ENCODE measurements at places on chromosomes 11 and 22.
A peak's percentile ranks its signal among the peaks of the same experiment; 100 is the strongest.

DNA sequence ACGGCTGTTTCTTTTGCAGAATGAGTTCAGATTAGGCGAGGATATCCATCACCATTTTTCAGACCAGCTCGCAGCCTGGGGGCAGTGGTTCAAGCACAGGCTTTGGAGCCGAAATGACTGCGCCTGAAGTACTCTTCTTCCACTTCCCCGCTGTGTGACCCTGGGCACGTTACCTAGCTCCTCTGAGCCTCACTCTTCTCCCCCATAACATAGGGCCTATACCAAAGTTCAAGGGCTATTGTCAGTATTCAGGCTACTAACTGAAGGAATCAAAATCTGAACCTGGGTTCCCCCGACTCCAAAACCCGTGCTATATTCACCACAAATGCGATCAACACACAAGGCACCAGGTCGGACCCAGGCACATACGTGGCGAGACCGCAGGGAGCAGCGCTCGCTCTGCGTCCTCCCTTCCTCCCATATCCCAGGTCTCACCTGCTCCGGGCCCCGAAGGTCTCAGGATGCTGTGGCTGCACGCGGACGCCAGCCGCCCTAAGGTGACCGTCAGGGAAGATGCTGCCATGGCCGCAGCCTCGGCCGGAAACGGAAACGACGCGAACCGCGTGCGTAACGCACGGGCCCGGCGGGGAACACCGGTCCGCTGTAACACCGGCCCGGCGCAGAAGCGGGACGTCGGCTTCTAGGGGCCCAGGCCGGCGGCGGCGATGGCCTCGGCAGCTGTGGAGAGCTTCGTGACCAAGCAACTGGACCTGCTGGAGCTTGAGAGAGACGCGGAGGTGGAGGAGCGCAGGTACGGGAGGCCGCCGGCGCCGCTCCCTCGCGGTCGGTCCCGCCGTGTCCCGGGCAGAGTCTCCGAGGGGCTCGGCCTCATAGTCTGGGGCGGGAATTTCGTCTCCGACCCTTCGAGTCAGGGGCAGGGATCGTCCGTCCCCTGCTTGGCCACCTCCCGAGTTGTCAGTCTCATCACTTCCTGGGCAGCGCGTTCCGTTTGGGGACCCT lies at the start of the genes IGHMBP2 and MRPL21:
Gene IGHMBP2 (plus strand): TSS at position 604 of the 960 bp plus-strand sequence. CDS start 62 bp downstream, at position 666.
Gene MRPL21 (minus strand): TSS at position 545 of the 960 bp plus-strand sequence. CDS start 22 bp downstream, at position 523.
- DNase-seq, result peak; percentile 96

- DNase-seq, result no peak
These were observed 22.6 kb upstream of the ADSL start for GRCh38 chr22:40323681-40324171.

GRCh38 chr11:47924184-47924691 lies 56.1 kb upstream of the PTPRJ start:
- peak; percentile 85 for DNase-seq

DNA sequence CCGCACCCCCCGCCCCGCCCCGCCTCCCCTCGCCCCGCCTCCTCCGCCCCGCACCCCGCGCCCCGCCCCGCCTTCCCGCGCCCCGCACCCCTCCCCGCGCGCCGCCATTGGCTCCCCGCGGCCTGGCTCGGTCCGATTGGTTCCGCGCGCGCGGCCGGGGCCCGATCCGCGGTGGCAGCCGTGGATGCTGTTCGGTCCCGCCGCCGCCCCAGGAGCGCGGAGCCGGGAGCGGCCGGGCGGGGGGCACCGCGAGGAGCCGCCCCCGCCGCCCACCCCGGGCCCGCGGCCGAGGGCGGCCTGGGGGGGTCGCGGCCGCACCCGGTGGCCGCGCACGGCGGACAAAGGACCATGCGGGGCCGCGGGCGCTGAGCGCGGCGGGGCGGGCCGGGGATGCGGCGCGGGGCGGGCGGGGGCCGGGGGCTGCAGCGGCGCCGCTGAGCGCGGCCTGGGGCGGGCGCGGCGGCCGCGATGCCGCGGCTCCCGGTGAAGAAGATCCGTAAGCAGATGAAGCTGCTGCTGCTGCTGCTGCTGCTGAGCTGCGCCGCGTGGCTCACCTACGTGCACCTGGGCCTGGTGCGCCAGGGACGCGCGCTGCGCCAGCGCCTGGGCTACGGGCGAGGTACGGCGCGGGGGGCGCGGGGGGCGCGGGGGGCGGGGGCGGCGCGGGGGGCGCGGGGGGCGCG lies at the start of gene B4GALNT4:
Gene B4GALNT4 (plus strand): TSS at position 164 of the 683 bp plus-strand sequence. CDS start 305 bp downstream, at position 469.
- DNase-seq, result peak; percentile 87

DNA sequence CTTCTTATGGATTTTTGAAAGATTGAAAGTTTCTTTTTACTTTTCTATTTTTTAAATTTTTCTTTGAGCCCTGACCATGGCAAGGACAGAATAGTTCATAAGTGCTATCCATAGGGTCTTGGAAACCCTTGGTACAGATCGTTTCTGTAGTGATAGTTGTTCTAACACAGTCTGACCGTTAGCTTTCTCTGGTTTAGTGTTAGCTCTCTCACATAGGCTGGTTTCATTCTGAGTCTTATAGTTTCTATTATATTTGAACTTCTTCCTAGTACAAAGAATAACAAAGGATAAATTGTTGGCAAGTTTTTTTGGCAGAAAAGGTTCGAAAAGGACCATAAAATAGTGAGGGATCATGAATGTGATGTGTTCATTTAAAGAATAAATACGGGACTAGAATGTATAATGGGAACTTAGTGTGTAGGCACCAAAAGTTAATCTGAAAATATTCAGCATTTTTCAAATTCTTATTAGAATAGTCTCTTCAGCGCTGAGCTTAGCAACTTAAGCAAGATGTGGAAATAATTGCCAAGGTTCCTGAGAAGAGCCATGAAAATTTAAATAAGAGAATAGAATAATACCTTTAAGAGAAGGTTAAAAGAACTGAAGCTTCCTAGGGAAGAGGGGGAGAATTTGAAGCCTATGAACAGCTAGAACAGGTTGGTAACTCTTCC lies 24.1 kb downstream of the FDX1 start:
- no peak for DNase-seq

All from DMS53 (cell line).